Activated naive CD8-positive, alpha-beta T cell treated with anti-CD3 and anti-CD28 coated beads for 36 hours (primary cell): ENCODE measurements at places on chromosomes 12 and 14.

DNA sequence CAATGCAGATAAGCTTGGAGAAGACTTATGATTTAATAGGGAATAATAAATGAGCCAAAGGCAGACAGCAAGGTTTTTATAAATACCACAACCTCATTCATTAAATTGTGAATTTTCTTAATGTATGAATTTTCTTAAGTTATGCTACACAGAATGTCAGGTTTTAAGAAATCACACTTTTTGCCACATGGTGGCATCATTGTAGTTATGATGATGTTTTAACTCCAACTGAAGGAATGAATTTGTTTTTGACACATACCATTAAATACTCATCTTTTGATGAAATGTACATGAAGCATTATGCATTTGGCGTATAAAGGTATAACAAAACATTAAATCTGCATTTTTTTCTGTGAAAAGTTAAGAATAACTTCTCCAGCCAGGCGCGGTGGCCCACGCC, 524.1 kb upstream of the FBXO33 start:
- H3K4me3 ChIP-seq, result no peak overlapping the region
- H3K36me3 ChIP-seq, result peaks cover 8% of the 10 kb centered on the region
- DNase-seq, result no peak
- H3K4me1 ChIP-seq, result no peaks in the 10 kb centered on the region

DNA sequence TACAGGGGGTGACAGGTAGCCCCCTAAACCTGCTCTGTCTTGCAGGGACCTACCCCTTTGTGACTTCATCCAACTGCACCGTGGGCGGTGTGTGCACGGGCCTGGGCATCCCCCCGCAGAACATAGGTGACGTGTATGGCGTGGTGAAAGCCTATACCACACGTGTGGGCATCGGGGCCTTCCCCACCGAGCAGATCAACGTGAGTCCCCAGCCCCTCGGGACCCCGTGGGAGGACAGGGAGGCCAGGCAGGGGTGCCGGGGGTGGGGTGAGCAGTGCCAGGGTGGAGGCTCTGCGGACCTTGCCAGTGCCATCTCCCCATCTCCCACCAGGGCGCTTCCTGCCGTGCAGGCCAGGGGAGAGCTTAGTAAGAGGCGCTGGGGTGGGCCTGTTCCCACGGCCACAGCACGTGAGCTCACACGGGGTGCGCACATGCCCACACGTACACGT, 11.1 kb upstream of the SIVA1 start:
- no peak overlapping the region for H3K4me3 ChIP-seq
- peaks cover 6% of the 10 kb centered on the region for H3K4me1 ChIP-seq
- H3K27me3 ChIP-seq, result no peaks in the 10 kb centered on the region
- H3K36me3 ChIP-seq, result no peaks in the 10 kb centered on the region
- no peak for DNase-seq

DNA sequence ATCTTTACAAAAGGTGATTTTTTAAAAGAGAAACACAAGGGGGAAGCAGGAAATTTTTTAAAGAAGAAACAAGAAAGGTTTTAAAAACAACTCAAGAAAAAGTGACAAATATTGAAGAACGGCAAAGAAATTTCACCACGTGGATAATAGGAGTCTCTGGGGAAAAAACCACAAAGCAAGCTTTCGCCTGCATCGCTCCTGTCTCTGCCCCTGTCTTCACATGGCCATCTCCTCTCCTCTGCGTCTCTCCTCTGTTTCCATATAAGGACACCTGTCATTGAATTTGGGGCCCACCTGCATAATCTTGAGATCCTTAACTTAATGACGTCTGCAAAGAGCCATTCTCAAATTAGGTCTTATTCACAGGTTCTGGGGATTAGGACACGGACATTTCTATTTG, 175.8 kb downstream of the ETV6 start:
- peaks cover 22% of the 10 kb centered on the region for H3K36me3 ChIP-seq
- H3K27ac ChIP-seq, result no peak overlapping the region
- peaks cover 38% of the 10 kb centered on the region for H3K4me1 ChIP-seq
- no peak overlapping the region for H3K4me3 ChIP-seq
- no peaks in the 10 kb centered on the region for H3K27me3 ChIP-seq
- DNase-seq, result no peak

DNA sequence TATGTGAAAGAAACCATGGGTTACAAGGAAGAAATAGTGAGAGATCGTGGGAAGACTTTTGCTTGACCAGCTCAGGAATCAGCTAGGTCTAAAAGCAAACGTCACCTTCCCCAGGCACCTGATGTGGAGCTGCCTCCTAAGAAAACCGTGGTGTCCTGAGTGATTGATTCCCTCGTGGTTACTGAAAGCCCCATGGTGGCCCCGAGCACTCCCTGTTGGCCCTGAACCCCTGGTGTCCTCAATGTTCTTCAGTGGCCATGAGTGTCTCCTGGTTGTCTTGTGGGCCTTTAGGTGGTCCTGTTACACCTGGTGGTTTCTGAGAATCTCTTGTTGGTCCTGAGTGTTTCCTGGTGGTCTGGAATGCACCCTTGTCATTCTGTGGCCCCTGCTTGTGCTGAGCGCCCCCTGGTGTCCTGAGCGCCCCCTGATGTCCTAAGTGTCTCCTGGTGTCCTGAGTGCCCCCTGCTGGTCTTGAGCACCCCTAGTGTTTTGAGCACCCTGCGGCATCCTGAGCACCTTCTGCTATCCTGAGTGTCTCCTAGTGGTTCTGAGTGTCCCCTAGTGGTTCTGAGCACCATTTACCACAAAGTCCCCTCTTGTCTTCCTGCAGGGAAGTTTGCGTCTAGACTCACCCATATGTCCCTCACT, 518.7 kb downstream of the TMEM121 start:
- H3K27ac ChIP-seq, result no peak overlapping the region
- peaks cover 6% of the 10 kb centered on the region for H3K4me1 ChIP-seq
- H3K4me3 ChIP-seq, result no peak overlapping the region
- DNase-seq, result peak; percentile 84
- no peaks in the 10 kb centered on the region for H3K36me3 ChIP-seq

GRCh38 chr14:53047307-53048069, 96.6 kb upstream of the FERMT2 start:
- H3K36me3 ChIP-seq, result peaks cover 27% of the 10 kb centered on the region
- H3K4me1 ChIP-seq, result peaks cover 2% of the 10 kb centered on the region
- H3K27ac ChIP-seq, result no peak overlapping the region

- no peaks in the 10 kb centered on the region for H3K36me3 ChIP-seq
- no peak overlapping the region for H3K27ac ChIP-seq
- no peak overlapping the region for H3K4me3 ChIP-seq
- no peaks in the 10 kb centered on the region for H3K4me1 ChIP-seq
These were observed 59.0 kb downstream of the DENND5B start for GRCh38 chr12:31531893-31532292.

DNA sequence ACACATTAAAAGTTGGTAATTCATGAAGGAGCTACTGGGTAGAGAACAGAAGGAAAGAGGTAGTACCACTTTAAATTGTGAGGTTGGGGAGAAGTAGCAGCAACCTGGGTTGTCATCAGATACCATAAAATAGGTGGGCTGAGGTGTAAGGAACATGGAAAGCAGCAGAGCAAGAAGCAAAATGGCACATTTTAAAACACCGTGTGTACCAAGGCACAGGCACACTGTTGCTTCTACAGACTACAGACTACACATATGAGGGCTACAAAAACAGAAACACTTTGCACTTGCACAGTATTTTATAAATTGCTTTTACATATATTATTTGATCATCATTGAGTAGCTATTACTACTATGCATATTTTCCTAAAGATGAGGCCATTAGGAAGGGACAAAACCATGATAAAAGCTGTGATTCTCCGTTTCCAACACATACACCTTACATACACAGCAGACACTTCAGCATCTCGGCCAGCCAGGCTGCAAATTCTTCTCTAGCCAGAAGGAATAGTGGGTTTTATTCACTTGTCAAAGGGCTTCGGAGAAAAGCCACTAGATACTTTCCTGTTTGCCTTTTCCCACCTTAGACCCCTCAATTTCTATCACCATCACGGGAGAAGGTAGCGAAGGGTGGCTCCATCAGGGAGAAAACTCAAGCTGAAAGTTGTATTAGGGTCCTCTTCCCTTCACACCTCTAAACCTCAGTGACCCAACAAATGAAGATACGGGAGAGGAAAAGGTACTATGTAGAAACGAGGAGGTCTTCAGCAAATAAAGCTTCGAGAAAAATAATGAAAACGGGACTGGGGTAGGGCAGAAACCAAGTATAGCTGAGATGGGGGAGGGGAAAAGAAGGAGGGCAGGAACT, 1.6 kb downstream of the PYM1 start:
- peaks cover 34% of the 10 kb centered on the region for H3K36me3 ChIP-seq
- peaks cover 48% of the 10 kb centered on the region for H3K4me1 ChIP-seq
- peak overlapping the region; percentile 99 for H3K27ac ChIP-seq
- H3K27me3 ChIP-seq, result peaks cover 3% of the 10 kb centered on the region
